ENCODE measurements at places on chromosomes 16 and 17.

- DNase-seq, result no peak
Observed at GRCh38 chr17:83058266-83058798, 21.1 kb upstream of the METRNL start.

DNA sequence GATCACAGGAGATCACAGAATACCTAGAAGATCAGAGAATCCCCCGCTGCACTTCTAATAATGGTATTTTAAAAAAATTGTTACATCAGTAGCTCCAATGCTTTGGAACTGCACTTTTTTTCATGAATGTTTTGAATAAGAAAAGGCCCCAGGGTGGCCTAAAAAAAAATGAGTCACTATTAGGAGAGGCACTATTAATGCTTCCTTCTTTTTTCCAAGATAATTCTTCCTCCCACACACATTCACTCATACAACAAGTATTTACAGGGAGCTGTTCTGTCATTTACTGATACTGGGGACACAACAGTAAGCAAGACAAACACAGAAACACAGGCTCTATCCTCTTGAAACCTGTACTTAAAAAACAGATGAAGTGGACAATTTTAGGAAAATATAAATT lies 675 bp upstream of the PDZD9 start:
- DNase-seq, result peak; percentile 13

DNA sequence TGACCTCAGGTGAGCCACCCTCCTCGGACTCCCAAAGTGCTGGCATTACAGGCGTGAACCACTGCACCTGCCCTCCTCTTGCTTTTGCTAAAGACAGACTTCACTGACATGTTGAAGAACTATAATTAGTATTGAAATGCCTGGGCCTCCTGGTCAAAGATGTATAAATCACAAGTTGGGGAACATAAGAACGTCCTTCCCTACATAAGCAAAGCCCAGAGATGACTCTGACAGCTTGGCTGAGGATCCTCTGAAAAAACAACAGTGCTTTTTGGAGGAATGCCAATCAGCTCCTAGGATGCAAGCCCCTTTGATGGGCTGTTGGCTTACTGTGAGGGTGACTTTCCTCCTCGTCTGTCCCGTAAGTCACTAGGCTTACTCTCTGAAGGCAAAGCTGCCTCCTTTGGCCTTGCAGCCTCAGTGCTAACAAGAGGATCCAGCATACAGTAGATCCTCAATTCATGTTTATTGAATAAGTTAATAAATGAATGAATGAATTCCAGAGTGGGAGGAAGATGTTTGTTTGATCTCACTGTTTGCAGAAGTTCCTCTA lies 6.3 kb downstream of the APOH start:
- DNase-seq, result no peak

GRCh38 chr17:20010099-20010863 lies 1.1 kb downstream of the SPECC1 start:
- DNase-seq, result peak; percentile 16

DNA sequence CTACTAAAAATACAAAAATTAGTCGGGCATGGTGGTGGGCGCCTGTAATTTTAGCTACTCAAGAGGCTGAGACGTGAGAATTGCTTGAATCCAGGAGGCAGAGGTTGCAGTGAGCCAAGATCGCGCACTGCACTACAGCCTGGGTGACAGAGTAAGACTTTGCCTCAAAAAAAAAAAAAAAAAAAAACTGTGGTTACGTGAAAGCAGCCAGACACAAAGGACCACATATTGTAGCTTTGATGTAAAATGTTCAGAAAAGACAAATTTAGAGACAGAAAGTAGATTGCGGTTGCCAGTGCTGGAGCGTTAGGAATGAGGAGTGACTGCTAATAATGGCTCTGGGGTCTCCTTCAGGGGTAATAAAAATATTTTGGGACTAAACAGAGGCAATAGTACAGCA lies 4.0 kb upstream of the MEAK7 start:
- DNase-seq, result no peak

DNA sequence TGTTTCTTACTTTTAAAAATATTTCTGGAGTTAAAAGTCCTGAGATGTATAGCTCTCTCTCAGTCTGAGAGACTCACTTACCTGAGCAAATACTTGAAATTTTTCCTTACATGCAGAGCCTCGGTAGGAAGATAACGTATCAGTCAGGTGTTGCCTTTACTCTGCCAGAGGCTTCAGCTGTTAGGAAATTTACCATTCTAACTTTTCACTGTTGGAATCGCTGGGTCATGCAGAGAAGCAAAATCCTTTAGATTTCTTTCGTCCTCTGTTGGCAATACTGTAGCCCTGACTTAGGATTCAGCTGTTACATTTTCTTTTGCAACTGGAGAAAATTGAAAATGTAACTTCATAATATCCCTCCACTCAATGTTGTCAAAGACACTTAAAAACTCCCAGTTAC lies 20.0 kb upstream of the KCNJ16 start:
- DNase-seq, result no peak

- DNase-seq, result no peak
Observed at GRCh38 chr17:74840989-74841666, 18.6 kb downstream of the GRIN2C start.

DNA sequence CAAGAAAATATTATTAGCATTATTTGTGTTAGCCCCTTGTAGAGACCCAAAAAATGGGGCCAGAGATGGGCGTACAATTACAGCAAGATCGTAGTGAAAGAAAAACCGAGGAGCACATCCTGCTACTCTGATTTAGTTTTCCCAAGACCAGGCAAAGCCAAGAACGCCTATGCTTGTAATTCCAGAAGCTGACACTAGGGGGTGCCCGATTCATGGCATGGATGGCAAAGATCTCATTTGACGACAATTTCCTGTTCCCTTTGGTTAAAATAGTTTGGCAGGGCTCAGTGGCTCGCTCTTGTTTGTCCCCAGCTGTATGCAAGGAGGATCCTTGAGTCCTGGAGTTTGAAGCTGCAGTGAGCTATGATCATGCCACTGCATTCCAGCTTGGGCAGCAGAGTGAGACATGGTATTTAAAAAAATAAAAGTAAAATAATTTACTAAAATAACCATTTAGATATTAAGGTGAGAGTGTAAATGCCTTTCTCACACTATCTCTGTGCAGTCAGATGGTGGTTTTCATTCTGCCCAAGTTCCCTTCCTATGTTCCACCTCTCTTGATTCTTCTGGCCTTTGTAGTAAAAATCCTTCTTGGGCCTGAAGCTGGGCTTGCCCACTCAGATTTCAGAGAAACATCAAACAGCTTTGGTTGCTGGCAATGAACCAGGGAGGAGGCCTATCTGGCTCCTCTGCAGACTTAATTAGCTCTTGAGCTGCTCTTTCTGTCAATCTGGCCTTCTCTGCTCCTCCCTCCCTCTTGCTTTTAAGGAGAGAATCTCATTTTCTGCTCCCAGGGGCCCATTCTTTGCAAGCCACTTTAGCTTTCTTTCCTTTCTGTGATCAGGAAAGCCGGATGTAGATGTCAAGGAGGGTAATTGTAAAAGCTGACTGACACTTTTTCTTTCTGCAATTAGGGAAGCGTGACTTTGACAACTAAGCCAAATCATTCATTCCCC lies 31.2 kb downstream of the TMEM238L start:
- DNase-seq, result no peak

DNA sequence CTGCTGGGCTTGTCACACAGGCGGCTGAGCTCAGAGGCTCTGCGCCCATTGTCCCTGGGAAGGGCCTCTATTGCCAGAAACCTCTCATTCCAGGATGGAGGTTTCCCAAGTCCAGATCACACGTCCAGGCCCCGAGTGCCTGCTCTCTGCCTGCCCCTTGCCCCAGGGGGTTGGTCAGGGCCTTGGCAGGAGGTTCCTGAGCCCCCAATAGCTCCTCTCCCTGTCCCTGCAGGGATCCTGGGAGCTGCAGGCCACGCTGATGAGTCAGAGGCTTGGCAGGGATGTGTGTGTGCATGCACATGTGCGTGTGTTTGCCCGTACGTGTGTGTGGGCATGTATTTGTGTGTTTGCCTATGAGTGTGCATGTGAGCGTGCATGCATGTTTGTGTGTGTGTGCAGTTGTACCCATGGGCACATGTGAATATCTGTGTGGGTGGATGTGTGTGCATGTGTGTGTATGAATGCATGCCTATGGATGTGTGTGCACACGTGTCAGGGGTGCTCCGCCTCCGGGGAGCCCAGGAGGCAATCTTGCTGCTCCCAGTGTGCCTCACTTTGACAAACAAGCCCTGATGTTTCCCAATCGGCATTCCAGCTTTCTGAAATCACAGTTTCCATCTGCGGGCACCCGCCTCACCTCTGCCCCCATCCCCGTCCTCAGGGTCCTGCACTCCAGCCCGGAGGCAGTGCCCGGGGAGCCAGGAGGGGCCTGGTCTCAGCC lies 98.4 kb upstream of the GSE1 start:
- DNase-seq, result peak; percentile 86

DNA sequence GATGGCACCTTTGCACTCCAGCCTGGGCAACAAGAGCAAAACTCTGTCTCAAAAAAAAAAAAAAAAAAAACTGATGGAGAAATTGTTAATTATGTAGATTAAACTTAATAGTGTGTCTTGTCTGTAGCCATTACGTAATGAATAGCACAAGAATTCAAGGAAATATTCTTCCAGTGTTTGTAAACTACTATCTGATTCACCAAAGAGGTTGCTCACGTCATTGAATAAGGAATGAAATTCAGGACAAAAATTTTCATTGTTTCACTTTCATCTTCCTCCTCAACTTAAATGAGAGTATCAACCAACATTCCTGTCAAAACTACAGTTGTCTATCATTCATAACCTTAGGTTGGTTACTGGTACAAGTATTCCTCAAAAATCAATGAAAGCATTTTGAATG lies 30.7 kb upstream of the MYO18A start:
- no peak for DNase-seq

DNA sequence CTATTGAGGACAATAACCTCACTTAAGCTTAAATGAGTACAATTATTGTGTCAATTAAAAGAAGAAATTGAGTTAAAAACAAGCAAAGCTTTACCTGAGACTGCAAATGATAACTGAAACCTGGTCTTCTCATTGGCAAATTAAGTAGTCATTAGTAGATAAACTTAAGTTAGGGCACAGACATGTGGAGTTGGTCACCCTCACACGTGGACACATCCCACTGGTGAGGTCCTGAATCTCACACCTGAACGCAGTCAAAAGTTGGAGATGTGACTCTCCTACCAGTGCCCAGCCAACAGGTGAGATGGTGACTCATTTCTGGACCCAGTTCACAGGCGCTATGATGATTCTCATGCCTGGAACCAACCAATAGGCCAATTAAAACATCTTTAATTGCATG lies 311.6 kb downstream of the FOXL1 start:
- DNase-seq, result no peak

DNA sequence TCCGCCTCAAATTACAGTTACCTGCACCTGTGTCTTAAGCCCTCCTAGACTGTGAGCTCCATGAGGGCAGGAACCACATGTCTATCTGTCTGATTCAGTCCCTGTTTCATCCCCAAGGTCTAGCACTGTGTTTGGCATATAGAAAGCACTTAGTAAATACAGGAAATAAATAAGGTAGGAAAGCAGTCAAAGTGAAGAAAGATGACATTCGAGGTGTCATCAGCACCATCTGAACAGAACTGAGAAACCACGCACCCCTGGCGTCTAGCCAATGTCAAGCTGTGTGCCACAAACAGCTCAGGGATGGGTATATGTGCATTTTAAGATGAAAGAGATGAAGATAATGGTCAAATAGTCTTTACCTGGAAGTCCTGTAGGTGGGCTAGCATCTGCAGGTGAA lies 79.6 kb upstream of the ATP2A3 start:
- no peak for DNase-seq

GRCh38 chr17:51850201-51850600 lies 308.3 kb downstream of the CA10 start:
- no peak for DNase-seq

- DNase-seq, result no peak
Observed at GRCh38 chr16:69839798-69840409, 77.8 kb downstream of the WWP2 start.

- no peak for DNase-seq
Observed at GRCh38 chr16:27543801-27544200, 5.9 kb downstream of the GTF3C1 start.

DNA sequence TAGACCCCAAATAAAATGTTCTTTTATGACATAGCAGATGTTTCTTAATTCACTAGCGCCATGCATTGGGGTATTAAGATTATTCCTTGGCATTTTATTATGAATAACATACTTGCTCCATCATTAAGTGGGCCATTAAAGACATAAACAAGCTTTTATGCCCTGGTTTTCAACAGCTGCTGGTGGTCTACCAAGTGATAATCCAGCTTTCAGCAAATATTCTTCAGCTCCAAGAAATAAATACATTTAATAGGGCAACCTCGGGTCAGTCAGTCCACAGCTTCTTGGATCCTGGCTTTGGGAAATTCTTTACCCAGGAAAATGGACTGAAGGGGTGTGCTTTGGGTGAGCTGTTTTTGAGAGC lies 217.3 kb upstream of the IRX3 start:
- DNase-seq, result no peak

GRCh38 chr17:51372345-51373004 lies 112.1 kb downstream of the UTP18 start:
- DNase-seq, result no peak

DNA sequence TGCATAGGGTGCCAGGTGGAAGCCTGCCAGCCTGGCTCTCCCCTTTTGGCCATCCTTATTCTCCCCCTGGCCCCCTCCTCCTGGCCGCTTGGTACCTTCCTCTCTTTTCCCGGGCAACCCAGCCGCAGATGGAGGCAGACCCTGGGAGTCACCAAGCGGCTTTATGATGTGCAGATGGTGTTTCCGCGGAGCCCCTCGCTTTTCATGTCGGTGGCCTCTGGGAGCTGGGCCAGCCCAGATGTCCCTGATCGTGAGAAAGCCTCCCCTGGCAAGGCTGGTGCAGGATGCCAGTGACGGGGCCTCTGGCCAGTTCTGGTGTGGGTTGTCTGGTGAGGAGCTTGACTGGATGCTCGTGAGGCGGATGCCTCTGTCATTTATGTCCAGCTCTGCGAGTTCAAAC lies 18.0 kb upstream of the BRD7 start:
- no peak for DNase-seq

DNA sequence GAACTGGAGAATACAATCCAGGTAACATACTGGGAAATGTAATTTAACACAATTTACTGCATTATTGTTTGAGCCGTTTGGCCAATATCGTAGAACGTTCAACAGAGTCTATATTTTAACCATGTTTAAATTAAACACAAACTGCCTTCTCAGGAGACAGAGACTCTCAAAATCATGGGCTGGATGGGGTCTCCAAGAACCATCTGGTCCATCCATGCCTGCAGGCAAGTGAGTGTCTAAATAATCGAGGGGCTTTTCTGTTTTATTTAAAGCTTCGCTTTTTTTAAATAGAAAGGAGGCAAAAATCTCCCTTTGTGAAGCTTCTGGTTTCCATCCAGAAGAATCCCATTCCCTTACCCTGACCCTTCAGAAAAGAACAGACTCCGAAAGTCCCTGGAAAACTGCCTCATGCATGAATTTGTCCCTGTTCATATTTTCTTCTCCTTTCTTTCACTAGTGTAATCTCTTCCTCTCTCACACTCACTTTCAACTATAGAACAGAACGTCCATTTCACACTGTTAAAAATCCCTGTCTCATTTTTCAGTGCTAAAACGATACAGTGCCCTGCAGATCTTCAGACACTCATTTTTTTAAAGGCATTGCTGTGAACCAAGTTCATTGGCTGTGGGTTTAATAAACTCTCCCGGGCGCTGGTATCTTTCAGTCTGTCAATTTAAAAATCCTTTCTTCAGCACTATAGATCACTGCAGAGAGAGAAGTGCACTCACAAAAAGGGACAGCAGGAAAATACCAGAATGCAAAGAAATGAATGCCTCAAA lies 111.4 kb upstream of the TOM1L1 start:
- no peak for DNase-seq
